ENCODE measurements at places on chromosomes 11 and 22.

DNA sequence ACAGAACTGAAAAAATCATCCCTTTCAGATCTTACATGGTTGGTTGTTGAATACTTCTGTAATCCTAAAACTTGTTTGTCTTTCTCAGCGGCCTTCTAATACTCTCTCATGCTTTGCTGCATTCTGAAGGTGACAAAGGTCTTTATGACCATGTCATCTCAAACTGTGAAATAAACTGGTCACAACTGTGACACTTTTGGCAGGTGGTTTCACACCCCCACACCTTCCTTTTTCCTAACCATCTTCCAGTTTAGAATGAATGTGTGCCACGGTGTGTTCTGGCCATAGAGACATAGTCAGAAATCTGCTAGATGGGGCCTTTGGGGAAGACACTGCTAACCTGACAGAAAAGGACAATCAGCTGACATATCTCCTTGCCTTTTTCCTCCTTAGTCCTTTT, 14.7 kb upstream of the RFPL3 start:
- no peak for DNase-seq

GRCh38 chr11:6362185-6362872, 27.9 kb upstream of the SMPD1 start:
- no peak for DNase-seq

GRCh38 chr11:84890676-84891075, 736.5 kb downstream of the DLG2 start:
- no peak for DNase-seq

DNA sequence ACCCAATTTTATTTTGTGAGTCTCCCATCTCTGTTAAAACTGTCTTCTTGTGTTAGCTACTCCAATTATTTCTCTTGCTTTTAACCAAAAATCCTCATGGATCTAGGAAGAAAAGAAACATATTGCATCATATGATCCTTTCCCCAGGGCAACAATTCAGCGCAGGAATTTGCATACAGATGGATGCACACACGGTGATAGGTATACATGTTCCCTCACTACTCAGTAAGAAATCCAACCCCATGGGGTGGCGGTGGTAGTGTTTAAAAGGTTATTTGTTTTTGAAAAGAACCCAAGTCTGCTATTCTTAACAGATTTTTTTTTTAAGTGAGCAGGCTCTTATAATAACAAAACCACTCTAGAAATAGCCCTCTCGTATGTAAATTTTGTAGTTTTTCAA, 4.2 kb upstream of the SYN3 start:
- DNase-seq = no peak

DNA sequence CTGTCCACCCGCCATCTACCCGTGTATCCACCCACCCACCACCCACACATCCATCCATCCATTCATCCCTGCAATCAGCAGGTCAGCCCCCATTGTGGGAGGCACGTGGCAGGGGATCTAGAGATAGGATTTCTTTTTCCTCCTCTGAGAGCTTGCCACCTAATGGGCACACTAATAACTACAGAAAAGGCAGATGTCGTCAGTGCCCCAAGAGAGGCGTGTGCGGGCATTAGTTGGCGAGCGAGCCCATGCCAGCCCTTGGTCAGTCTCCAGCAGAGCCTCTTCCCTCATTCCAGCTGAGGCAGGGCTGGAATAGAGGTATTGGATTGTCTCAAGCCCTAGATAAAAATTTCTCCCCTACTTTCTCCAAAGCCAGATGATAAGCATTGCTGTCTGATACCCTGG, 9.7 kb downstream of the USP2 start:
- DNase-seq = no peak

DNA sequence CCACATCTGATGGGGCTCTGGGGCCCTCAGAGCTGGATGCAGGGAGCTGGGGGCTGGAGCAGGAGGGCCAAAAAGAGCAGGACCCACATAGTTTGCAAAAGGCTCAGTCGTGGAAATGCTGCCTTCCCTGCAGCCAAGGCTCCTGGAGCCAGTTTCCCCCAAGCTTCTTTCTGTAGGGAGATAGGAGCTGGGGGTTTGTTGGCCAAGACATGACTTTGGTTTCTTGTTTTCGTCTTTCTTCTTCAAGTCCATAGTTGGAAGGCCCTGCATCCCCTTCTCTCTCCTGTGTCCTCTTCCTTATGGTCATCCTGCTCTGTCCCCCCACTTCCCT, 36.3 kb downstream of the IGF2 start:
- DNase-seq = no peak

DNA sequence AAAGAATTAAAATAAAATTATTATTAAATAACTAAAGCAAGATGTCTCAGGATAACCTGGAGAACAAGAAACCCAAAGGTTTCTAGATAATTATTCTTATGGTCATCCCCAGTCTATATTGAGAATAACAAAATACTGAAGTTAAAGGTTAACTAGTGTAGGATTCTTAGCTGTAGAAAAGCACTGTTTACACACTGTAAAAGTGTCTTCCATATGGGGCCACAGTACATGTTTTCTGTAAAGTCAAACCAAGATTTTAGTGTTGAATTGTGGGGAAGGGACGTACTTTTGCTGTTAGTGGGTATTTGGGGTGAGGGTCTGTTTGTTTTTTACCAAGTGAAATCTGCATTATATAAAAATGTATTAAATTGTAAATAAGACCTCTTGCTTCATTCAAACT, 47.5 kb upstream of the SOX6 start:
- DNase-seq = no peak

GRCh38 chr11:82195283-82195682, 538.4 kb downstream of the FAM181B start:
- no peak for DNase-seq

DNA sequence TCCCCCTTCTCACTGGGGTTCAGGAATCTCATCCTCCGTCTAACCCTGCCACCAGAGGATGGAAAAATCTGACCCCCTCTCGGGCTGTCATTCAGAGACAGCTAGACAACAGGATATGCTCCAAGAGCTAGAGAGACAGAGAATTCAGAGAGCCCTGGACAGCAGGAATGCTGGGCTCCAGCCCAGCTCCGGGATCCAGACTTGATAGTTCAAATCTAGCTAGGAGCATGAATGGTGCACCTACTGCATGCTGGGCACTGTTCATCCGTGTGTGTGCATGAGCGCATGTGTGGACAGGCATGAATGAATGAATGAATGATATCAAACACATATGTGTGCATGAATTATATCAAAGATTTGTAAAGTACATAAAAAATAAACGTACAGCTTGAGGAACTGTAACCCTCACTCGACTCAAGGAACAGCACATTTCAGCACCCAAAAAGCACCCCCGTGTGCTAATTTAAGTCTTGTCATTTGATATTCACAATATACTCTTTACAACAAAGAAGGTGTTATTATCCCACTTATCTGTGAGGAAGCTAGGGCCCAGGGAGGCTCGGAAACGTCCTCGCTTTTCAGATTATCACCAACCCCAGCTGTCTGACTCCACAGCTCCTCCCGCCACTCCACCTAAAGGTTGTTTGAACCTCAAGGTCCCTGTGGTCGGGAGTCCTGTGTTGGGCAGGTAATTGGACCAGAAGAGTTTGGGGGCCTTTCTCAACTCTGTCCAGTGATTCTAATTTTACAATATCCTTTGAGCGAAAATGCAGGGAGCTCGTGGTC, 640 bp upstream of the VSIG10L2 start:
- DNase-seq = no peak

- no peak for DNase-seq
Measured at GRCh38 chr22:35440129-35440528, 40.2 kb downstream of the MCM5 start.

DNA sequence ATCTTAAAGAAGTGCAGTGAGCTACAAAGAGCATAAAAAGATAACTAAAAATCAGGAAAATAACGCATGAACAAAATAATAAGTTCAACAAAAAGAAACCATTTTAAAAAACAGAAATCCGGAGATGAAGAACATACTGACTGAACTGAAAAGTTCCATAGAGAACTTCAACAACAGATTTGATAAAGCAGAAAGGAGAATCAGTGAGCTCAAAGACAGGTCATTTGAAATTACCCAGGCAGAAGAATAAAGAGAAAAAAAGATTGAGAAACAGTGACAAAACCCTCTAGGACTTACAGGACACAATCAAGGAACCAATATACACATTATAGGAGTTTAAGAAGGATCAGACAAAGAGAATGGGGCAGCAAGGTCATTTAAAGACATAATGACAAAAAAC, 334.3 kb downstream of the NTM start:
- no peak for DNase-seq

- no peak for DNase-seq
Measured at GRCh38 chr22:27829620-27830019, 28.1 kb upstream of the MN1 start.

DNA sequence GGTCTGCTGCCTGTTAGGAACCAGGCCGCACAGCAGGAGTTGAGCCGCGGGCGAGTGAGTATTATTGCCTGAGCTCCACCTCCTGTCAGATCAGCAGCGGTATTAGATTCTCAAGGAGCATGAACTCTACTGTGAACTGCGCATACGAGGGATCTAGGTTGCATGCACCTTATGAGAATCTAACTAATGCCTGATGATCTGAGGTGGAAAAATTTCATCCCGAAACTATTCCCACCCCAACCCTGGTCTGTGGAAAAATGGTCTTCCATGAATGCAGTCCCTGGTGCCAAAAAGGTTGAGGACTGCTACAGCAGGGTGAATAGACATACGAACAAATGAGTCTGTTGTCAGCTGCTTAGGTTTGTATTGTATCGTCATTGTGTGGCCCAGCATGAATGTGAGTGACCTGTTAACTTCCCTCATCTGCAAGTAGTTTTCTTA, 29.8 kb downstream of the RNF141 start:
- no peak for DNase-seq

- no peak for DNase-seq
Measured at GRCh38 chr11:35255514-35255913, 116.5 kb downstream of the CD44 start.

DNA sequence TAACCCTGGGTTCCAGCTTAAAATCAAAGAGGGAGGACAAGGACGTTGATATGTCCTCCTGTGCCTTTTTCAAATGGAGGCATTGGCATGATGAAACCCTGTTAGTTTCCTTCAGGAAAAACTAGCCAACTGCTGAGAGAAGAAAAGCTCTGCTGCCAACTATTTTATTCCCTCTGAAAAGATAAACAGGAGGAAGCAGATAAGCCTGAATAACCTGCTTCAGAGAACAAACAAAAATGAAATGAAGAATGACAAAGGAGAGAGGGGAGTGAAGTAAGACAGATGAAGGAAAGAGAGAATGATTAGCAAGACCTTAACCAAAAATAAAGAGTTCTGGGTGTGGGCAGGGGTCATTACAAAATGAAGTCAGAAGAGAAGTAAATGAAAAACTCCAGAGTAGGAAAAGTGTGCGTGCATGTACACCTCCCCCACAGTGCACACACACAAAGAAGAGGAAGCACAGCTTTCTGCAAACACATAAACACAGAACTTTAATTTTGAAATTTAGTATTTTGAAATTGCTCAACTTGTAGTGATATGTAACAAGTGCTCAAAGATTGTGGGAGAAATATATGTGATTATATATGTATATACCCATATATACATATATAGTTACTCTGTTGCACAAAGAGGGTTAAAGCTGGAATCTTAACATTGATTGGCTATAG, 332.2 kb downstream of the LUZP2 start:
- no peak for DNase-seq

DNA sequence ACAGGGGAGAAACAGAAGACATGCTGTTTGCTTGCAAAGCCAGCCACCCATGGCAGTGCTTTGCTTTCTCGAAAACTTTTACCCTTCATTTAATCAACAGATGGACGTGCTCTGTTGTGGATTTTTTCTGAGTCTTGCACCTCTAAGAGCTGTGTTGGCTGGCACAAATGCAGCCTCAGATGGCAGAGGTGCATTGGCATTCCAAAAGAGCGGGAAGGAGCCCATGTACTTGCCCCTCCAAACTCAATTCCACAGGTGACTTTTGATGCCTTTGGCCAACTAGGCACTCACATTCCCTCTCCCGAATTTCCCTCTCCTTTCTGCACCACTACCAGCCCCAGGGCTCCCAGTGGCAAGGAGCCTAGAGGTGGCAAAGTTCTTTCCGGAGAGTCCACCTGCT, 1.2 kb downstream of the KIRREL3 start:
- no peak for DNase-seq

Measured in LoVo (cell line).